ENCODE measurements at places on chromosomes 13 and 19. TPM values are rescaled to one million over a fixed set of nuclear protein-coding genes. Genes with fewer than 3 reads are reported as not detected.

The RAB3D gene
- 24.0 TPM for total RNA-seq

The VRK3 gene
- total RNA-seq: 18.4 TPM

- no peak for DNase-seq
Measured at GRCh38 chr19:7930765-7931164, 4.8 kb upstream of the CTXN1 start.

DNA sequence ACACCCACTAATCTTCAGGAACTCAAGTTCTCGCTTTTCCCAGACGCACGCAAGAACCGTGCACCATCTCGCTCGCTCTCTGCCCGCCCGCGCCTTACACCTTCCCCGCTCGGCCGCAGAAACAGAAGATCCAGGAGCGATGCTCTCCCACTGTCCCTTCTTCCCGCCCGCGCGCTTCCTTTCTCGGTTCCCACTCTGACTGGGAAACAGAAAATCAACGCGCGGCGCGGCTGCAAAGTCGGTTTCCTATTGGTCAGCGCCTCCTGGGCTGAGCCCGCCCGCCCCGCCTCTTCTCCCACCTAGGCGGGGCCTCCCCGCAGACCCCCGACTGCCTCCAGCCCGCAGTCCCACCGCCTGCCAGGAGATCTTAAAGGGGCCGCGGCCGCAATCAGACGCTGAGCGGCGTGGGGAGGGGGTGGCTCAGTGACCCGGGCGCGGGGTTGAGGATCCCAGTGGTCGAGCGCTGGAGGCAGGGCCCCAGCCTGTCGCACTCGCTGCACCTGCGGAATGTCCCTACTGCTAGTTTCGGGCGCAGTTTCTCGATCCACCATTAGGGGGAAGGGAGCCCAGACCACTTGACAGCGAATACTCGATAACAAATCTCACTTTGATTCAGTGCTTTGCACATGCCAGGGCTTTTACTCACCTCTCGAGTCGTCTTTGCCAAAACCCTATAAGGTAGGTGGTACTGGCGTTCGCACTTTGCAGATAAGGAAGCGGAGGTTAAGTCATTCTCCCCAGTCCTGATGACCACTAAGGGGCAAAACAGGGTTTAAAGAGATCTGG, 700 bp upstream of the SLC25A23 start:
- peak; percentile 98 for DNase-seq

DNA sequence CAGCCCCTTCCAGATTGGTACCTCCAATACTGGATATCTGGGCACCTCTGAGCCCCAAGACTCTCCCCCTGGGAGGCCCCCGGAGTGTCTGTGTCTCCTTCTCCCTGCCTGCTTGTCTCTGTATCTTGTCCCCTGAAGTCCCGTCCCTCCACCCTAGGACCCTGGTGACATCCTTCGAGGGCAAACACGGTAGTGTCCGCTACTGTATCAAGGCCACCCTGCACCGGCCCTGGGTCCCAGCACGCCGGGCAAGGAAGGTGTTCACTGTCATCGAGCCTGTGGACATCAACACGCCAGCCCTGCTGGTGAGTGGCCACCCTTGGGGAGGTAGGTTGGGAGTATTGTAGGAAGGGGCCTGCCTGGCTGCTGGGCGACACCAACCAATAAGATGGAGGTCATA, 844 bp downstream of the ARRDC2 start:
- no peak for DNase-seq

- DNase-seq: peak; percentile 99
Measured at GRCh38 chr13:57629821-57630235, 1.7 kb upstream of the PCDH17 start.

- no peak for DNase-seq
Measured at GRCh38 chr19:30314805-30315155, 57.4 kb upstream of the ZNF536 start.

GRCh38 chr13:114035583-114036531, 62.0 kb upstream of the C13orf46 start:
- DNase-seq: peak; percentile 83

The CBLC gene
- not detected for total RNA-seq

DNA sequence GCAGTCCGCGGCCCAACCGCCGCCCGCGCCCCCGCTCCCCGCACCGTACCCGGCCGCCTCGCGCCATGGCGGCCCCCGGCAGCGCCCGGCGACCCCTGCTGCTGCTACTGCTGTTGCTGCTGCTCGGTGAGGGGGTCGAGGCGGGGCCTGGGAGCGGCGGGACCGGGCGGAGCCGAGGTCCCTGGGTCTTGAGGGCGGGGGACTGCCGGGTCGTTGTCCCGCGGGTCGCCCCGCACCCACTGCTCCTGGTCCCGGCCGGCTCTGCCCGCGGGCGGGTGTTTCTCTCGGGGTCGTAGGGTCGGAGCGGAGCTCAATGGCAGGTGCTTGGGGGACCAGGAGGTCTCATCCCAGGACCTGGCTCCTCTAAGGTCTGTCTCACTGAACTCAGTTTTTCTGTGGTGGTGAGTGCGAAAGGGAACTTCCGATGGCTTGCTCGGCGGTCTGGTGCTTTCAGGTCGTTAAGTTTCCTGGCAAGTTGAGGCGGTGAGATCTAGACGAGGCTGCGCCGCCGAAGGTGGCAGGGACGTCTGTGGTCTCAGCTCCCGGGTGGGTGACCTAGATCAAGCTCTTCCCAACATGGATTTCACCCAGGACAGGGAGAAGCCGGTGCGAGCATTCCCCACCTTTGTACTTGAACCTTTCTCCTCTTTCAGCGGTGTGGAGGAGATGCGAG, 467 bp downstream of the LAMP1 start:
- no peak for DNase-seq

DNA sequence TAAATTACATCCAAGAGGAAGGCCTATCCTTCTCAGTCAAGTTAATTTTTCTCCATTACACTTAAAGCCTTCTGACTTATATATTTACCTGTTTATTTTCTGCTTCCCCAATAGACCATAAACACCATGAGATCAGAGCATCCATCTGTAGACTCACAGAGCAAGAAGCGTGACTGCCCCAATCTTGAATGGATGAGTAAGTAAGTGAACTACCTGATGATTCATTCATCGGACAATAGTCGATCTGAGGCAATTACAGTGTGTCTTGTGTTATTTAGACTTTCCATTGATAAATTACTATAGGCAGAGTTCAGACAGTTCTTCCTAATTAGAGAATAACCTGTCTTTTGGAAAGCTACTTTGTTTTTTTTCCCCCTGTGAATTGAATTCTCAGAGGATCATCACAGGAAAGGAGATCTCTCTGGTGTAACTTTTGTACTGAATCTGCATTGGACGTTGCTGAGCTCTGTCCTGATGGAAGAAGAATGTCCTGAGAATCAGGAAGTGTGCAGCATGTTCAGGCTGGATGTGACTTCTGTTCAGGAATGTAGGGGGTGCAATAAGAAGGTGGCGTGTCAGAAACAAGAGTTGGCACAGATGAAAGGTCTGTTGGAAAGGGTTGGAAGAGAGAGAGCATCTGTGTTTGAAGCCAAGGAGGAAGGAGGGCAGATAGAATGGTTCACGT, 367.0 kb downstream of the NALCN start:
- DNase-seq: no peak

GRCh38 chr19:8161135-8161646, 11.8 kb upstream of the FBN3 start:
- no peak for DNase-seq

The CLDND2 gene
- not detected for total RNA-seq

GRCh38 chr19:1991018-1991913, 24.2 kb downstream of the BTBD2 start:
- DNase-seq: no peak

DNA sequence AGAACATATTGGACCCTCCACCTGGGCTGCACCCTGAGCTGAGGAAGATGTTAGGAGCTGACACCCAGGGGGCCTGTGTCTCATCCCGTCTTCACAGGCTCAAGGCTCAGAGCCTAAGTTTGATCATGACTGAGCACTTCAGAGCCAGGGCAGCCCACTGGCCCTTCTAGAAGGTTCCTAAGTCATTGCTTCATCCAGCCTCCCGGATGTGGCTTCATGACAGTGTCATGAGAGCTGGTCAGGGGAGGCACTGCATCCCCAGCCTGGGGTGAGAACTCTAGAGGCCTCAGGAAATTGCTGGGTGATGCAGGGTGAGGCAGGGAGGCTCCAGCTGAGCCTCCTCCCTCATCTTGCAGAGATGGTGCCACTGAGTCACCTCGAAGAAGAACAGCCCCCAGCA, 24.9 kb upstream of the PIK3R2 start:
- DNase-seq: no peak

GRCh38 chr19:1237027-1237659, 662 bp downstream of the CBARP start:
- DNase-seq: no peak

DNA sequence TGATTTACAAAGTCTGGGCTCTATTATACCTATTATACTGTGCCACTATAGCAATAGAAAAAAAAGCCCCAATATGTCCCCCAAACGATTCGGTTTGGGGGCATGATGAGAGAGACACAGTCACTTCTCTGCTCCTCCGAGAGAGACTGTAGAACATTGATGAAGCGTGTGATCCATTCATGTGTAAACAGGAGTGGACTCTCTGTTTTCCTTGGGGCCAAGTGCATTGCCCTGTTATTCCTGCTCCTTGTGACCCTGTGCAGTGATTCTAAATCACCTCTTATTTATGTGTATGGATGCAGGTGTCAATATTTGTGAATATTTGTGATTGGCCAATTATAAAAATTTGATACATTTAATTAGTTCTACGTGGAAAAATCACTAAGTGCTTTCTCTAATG, 17.0 kb downstream of the F10 start:
- DNase-seq: no peak

GRCh38 chr19:38719761-38720558, 24.3 kb downstream of the CAPN12 start:
- DNase-seq: no peak

The ANGPTL8 gene
- total RNA-seq: not detected

The TMEM255B gene
- under 0.01 TPM for total RNA-seq

The SHD gene
- total RNA-seq: 0.94 TPM

GRCh38 chr13:20550799-20551198, 16.2 kb upstream of the IFT88 start:
- no peak for DNase-seq

The TMPRSS9 gene
- 0.16 TPM for total RNA-seq

GRCh38 chr19:46601318-46602224, at the start of gene CALM3:
TSS of gene CALM3 (plus strand) at chr19:46601330. CDS start at chr19:46601435, 105 bp downstream.
- no peak for DNase-seq

The ZNF585A gene
- 12.5 TPM for total RNA-seq

The HS6ST3 gene
- 8.4 TPM for total RNA-seq

DNA sequence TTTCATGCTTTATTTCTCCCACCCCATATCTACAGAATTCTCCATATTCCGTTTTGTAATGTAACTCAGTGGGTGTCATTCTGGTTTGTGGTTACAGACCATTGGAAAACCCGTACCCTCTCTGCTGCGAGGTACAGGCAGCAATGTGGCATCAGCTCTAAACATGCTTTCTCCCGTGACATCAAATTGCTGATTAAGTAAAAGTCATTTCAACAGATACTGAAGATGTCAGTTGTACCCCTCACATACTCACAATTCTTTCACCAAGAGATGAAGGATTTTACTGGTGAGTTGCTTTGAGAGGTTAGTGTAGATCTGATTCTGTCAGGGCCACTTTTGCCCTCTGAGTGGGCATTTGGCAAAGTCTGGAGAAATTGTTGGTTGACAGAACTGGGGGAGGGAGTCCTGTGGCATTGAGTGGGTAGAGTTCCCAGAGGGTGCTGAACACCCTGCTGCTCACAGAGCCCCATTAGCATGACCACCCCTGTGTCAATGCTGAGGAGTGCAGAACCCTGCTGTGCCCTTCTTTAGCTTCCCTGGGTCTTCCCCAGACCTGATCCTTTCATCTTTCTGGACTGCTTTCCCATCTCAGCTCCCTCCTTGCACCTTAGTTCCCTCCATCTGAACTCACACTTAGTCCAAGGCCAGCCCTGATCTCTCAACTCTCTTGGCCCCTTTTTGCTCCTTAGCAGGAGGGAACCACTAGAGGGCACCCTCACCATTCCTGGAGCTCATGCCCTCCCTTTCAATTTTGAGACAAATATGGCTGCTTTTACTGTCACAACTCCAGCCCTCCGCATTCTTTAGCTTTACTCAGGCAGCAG, 39.9 kb upstream of the CEACAM8 start:
- no peak for DNase-seq

GRCh38 chr19:42477117-42477516, 34.4 kb upstream of the CXCL17 start:
- DNase-seq: no peak

DNA sequence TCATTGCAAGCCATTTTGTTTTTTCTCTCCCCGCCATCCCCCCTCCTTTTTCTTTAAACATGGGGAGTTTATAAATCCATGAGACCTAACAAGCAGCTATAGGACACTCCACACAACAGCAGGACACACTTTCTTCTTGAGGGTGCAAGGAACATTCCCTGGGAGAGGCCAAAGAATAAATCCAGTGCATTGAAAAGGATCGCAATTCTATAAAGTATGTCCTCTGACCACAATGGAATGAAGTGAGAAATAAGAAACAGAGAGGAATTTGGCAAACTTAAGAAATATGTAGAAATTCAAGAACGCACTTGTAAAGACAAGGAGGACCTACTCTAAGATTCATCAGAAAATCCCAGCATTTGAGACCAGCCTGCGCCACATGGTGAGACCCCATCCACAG, 11.9 kb downstream of the KLF2 start:
- DNase-seq: no peak

The ZNF792 gene
- 19.0 TPM for total RNA-seq

GRCh38 chr13:28655561-28655960, 3.4 kb upstream of the POMP start:
- DNase-seq: no peak

DNA sequence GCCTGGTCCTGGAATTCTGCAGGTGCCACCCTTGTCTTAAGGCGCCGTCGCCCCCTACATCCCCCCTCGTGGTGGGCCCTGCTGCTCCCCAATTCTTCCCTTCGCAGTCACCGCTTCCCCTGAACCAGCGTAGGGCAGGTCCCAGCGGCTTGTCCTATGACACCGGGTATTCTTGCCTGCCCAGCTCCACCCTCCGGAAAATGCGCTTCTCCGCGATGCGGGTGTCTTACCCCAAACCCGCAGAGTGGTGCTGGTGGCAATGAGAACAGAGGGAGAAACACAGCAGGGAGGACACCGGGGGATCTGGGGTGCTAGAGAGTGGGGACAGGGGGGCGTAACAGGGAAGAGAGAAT, 9.0 kb downstream of the ZNF808 start:
- DNase-seq: no peak

The LYL1 gene
- total RNA-seq: 3.3 TPM

The ACTN4 gene
- total RNA-seq: 53.2 TPM

- no peak for DNase-seq
Measured at GRCh38 chr13:43158516-43158915, 135.1 kb downstream of the DNAJC15 start.

GRCh38 chr13:110236831-110237261, 70.1 kb downstream of the COL4A1 start:
- DNase-seq: no peak

The WDR83 gene
- 10.3 TPM for total RNA-seq

All from occipital lobe (tissue), 3 donors.